ENCODE measurements at places on chromosomes 1 and 21. TPM values are rescaled to one million over a fixed set of nuclear protein-coding genes. Genes with fewer than 3 reads are reported as not detected.

DNA sequence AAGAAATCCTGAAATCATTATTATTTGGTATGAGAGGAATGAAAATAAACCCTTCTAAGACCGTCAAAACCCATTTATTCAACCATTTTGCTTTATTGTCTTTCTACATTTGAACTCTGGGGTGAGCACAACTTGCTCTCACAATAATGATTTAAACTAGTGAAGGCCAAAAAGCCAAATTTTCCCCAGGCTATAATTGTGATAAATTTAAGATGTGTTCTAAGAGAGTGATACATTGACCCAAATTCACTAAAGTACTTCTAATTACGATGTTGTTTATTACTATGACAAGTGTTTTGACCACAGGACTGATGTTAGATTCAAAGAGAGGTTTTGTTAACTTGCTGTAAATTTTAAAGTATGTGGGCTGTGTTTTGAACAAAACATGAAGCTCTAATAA is 670.9 kb upstream of the NR5A2 start:
- no peak for DNase-seq

DNA sequence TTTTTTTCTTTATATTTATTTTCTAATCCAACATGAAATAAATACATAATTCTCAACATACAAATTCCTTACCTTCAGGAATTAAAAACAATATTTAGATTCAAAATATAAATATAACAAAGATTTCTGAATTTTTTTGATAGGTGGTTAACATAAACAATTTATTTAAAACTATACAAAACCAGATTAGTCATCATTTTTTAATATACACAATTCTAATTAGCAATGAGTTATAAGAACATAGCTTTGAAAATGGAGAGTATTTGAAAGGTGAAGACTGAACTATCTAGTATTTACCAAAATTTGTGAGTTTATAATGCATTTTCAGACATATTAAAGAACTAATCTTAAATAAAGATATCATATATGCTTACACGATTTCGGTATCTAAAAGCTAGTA is 37.5 kb downstream of the TPR start:
- DNase-seq: no peak

Gene DTL
- 47.7 TPM for total RNA-seq

- DNase-seq: no peak
Measured at GRCh38 chr1:202856014-202856413, 32.9 kb downstream of the RABIF start.

DNA sequence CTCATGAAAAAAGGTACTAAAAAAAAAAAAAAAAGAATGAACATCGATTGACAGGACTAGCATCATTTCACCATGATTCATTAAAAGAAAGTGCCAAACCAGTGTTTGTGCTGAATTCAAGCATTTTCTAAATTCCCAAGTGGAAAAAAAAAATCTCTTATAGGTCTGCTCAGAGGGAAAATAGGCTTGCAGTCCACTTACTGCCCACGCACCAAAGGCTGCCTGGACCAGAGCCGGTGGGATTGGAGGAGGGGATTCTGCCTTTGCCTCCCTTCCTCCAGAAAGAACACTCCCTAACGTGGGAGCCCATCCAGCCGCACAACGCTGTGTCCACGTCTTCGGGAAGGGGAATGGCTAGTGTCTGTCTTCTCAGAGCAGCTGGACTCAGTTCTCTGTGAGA is 5.5 kb upstream of the TRAPPC10 start:
- DNase-seq: no peak

Gene TNFSF4
- total RNA-seq: 1.2 TPM

- no peak for DNase-seq
Measured at GRCh38 chr1:47838562-47839432, 158.4 kb downstream of the TRABD2B start.

DNA sequence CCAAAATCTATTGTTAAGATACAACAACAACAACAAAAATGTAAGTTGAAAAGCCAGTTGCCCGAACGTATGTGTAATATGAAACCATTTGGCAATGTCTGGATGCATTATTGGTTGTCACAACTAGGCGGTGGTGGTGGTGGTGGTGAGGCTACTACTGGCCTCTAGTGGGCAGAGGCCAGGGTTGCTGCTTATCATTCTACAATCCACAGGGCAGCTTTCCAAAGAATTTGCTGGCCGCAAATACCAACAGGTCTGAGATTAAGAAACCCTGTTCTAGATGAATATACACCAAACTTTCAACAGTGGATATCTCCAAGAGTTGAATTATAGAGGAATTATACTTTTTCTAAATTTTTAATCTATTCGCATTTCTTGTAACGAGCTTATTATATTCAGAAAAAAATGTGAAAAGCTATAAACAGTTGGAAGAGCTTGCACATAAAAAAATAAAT is 26.8 kb upstream of the ZNF697 start:
- DNase-seq: peak; percentile 82

Gene CACNA1S
- total RNA-seq: 0.04 TPM

GRCh38 chr1:224637515-224637914 is 21.4 kb downstream of the CNIH3 start:
- DNase-seq: peak; percentile 15

- no peak for DNase-seq
Measured at GRCh38 chr1:8116894-8117264, 90.8 kb upstream of the ERRFI1 start.

Gene TIAM1
- 20.0 TPM for total RNA-seq

DNA sequence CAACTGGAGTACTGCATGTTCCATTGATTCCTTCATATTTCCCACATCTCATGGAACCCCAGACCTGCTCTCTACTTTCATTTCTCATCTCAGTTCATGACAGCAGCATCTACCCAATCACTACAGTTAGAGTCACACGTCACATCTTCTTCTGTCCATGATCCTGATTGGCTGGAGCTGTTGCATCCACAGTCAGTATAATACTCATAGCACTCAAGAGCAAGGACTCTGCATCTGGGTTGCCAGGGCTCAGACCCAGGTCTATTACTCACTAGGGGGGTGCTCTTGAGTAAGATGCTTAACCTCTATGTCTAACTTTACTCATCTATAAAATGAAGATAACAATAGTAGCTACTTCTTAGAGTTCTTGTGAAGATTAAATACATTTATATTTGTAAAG is 4.4 kb upstream of the XPR1 start:
- no peak for DNase-seq

DNA sequence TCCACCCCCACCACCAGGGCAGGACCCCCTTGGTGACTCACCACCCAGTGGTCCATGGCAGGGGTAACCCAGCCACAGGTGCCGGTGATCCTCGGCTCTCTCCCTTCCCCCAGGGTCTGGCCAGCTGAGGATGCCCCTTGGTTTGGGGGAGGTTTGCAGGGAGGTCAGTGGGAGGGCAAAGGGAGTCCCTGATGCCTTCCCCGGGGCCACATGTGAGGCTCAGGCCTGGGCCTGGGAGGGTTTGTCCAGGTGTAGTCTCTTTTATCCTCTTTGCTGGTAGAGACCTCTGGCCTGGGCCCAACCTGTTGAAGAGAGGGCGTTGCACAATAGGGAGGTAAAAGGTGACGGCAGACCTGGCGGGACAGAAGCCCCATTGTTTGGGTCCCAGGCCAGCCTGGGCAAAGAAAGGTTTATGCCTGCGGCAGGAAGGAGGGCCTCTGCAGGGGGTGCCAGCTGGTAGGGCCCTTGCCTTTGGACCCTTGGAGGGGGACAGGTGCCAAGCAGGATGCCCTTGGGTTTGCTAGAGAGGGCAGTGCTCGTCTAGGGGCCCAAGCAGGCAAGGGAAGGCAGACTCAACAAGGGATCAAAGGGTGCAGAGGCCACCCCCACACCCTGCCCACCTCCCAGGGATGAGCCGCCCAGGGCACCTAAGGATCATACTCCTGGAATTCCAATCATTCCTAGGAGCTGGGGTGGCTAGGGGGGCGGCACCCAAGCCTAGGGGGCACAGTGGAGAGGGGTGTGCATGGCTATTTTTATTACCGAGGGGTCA is 760 bp upstream of the TINAGL1 start:
- DNase-seq: peak; percentile 52

DNA sequence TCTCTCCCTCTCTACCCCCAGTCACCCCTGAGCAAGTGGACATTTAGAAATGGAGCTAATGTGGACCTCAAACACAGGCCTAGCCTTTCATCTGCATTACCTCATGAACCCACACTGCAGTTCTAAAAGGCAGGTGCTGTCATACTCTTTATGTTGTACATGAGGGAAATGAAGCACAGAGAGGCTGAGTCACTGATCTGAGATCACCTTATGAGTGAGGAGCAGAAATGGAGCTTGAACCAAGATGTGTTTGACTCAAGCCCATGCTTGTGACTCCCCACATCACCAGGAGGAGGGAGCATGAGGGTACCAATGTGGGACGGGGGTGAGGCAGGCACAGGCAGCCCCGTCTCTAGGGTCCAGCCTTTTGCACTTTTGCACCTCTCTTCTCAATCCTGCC is 702.8 kb downstream of the PTPRU start:
- DNase-seq: no peak

Gene DYNLT4
- not detected for total RNA-seq

Gene AGO4
- 9.7 TPM for total RNA-seq

DNA sequence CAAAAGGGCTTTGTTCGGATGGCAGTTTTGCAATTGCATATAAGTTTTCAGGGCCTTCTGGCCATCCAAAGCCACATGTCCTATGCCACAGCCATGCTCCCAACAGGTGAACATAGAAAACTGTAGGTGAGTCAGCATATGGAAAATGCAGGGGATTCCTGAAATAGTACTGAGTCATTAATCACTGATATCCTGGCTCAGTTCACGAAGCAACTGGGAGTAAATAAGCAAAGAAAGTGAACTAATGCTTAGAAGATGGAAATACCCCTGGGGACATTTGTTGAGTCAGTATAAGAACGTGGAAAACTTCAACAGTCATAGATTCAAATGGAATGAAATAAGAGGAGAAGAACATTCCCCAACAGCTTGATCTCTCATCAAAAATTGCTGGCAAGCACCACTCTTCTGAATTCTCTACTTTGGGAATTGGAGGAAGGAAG is 148.9 kb upstream of the RUNX1 start:
- no peak for DNase-seq

GRCh38 chr1:32813941-32814739 is 3.0 kb downstream of the YARS1 start:
- no peak for DNase-seq

Gene FAM72D
- 8.2 TPM for total RNA-seq

Gene CRNN
- not detected for total RNA-seq

Gene IRF6
- 9.3 TPM for total RNA-seq

- DNase-seq: peak; percentile 4
Measured at GRCh38 chr1:195894411-195894810, 713.8 kb downstream of the KCNT2 start.

DNA sequence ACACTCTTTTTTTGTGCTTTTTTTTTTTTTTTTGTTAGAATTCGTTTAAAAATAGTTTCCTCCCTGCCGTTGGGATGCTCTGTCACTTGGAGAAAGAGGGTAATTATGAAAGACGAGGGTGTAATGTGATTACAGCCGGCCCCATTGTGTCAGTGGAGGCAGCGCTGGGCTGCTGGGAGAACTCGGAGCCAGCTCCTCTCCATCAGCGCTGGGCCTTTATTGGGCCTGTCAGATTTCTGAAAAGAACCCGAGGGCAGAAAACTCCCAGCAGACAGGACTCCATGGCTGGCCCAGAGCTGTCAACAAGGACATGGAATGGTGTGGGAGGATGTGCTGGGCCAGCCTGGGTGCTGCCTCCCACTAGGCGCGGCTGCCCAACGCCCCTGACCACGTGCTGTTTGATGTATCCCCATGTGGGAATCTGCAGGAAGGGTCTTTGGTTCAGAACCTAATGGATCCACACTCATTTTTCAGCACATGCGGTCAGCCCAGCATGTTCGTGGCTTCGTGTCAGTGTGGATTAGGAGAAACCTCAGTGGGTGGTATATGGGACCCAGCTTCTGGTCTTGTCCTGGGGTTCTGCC is 222.6 kb upstream of the KIAA0040 start:
- no peak for DNase-seq

GRCh38 chr1:53799141-53799540 is 39.0 kb downstream of the NDC1 start:
- DNase-seq: no peak

GRCh38 chr1:212287261-212287895 is 2.2 kb downstream of the PPP2R5A start:
- DNase-seq: no peak

GRCh38 chr1:232678185-232678886 is 48.4 kb upstream of the SIPA1L2 start:
- DNase-seq: no peak

Gene AMY1B
- not detected for total RNA-seq

Gene BRINP2
- total RNA-seq: 0.16 TPM

DNA sequence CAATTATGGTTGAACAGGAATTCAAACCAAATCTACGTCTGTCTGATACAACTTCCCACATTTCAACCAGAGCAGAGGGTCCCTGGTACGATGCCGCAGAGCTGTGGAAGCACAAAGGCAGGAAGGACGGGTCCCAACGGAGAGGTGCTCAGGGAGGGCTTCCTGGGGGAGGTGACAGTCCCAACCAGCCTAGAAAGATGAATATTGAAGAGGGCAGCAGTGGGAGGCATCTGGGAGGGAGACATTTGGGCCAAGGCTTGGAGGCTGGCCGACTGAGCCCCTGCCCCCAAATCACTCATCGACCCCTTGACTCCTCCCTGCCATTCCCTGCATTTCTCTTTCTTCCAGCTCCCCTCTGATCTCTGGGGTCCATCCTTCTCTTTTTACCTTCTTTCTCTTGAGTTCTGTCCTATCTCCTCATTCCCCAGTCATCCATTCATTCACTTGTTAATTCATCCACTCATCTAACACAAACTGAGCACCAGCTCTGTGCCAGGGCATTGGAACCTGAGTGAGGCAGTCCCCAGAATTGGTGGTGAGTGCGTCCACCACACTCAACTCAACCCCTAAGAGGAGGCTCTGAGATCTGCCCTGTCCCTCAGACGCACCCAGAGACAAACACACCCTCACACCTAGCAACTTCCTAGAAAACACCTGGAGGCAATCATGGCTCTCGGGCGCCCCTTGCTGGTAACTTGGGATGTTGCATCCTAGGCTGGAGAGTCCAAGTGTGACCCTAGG is 13.2 kb upstream of the CELA3B start:
- peak; percentile 90 for DNase-seq

GRCh38 chr1:99737016-99737415 is 29.4 kb downstream of the FRRS1 start:
- peak; percentile 82 for DNase-seq

Gene RHOU
- total RNA-seq: 3.7 TPM

DNA sequence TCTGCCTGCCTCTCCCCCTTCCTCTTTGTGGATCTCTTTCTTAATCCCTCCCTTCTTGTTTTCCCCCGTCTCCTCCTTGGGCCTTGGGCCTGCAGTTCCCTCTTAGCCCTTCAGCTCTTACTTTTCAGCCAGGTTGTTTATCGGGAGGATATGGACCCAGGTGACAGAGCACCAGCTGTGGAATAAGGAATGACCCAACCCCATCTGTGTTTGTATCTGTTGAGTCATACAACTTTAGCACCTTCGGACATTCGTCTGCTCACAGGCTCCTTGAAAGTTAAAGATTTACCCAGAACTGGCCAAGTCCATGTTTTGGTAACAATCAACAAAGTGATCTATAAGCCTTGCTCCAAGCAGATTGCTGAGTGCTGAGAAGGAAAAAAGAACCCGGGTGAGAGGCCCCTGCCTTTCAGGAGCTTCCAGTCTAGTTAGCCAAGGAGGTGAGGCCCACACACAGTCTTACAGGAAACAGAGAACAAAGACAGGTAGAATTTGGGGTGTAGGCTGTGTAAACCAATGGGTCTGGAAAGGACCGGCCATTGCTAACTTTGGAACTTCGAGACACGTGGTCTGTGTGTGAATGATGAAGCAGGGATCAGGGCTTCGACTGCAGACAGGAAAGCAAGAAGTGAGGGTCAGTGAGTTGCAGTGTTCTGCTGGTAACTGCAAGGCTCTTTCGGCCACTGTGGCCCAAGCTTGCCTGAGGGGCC is 66.7 kb upstream of the F3 start:
- DNase-seq: no peak
